ENCODE measurements at places on chromosomes 12 and 14.

GRCh38 chr14:89899917-89900663 lies 54.4 kb downstream of the EFCAB11 start:
- DNase-seq = no peak

DNA sequence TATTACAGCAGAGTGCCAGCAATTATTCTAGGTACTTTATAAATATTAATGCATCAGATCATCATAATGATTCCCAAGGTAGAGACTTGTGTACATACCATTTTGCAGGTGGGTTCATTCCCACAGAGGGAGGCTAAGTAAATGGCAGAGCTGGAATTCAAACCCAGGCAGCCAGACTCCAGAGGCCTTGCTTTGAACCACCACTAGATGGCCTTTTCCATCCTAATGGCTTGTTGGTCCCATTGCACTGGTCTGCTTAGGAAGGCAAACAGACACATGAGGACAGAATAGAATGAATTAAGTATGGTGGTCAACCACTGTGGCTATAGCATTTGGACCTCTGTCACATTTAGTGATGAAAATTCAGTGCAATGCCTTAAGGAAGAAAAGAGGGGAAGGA lies 158.7 kb downstream of the METTL25 start:
- no peak for DNase-seq

DNA sequence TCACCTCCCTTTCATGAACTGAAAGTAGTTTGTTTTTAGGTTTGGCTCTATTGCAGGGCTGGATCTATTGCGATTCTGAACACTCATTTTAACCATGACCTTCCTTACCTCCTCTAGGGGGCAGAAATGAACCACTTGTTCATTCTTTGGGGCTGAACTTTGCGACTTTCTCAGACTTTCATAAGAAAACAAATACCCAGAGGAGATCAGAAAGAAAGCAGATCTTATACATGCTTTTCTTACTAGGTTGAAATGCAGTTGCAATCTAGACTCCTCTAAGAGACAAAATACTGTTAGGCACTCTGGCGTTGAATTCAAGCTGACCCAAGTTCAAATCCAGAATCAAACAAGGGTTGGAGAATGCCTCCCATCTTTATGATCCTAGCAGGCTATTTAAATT lies 32.6 kb upstream of the PLEKHG3 start:
- peak; percentile 52 for DNase-seq

GRCh38 chr12:92299744-92300143 lies 154.1 kb upstream of the BTG1 start:
- DNase-seq = no peak

DNA sequence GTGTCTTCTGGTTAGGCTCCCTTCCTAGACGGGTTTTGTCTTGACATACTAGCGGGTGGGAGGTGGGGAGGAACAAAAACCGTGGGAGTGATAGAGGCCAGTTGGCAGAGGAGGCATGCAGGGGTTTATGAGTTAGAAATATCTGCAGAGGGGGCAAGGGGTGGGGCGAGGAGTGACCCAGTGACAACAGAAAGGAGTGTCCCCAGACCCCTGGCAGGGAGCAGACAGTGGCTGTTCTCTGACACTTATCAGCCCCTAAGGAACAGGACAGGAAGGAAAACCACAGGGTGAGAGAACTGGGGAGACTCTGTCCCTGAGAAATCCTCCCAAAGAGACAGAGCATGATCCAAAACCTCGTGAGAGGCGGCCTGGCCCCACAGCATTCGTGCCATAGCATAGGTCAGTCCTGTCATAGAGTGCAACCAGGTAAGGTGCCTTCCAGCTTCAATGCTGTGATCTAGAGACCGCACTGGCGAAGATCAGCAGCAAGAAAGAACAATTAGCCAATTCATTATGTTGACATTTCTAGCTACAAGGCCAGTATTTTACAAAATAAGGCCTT lies 141.4 kb downstream of the CRADD start:
- no peak for DNase-seq

GRCh38 chr12:31876568-31877424 lies 82.4 kb upstream of the RESF1 start:
- DNase-seq = no peak

- DNase-seq = no peak
Observed at GRCh38 chr12:62933602-62934238, 1.2 kb downstream of the PPM1H start.

DNA sequence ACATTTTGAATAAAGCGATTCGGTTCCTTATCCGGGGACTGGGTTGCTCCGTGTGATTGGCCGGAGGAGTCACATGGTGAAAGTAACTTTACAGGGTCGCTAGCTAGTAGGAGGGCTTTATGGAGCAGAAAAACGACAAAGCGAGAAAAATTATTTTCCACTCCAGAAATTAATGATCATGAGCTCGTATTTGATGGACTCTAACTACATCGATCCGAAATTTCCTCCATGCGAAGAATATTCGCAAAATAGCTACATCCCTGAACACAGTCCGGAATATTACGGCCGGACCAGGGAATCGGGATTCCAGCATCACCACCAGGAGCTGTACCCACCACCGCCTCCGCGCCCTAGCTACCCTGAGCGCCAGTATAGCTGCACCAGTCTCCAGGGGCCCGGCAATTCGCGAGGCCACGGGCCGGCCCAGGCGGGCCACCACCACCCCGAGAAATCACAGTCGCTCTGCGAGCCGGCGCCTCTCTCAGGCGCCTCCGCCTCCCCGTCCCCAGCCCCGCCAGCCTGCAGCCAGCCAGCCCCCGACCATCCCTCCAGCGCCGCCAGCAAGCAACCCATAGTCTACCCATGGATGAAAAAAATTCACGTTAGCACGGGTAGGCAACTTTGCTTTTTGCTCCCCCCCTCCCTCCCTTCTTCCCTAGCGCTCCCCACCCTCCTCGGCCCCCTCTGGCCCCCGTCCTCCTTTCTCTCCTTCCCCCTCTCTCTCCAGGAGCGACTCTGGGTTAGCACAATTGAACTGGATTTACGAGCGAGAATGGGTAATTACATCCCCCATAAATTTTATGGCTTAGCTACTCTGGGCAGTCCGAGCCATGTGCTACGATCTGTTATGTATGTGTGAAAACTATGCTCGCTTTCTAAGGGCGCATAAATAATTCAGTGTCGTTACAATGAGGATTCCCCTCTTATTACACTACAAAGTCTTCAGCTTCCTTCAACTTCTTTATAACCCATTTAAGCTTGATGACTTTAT lies at the start of gene HOXC4:
TSS of gene HOXC4 (plus strand) at position 85 of the 991 bp plus-strand sequence. CDS start at position 173, 88 bp downstream.
- no peak for DNase-seq

DNA sequence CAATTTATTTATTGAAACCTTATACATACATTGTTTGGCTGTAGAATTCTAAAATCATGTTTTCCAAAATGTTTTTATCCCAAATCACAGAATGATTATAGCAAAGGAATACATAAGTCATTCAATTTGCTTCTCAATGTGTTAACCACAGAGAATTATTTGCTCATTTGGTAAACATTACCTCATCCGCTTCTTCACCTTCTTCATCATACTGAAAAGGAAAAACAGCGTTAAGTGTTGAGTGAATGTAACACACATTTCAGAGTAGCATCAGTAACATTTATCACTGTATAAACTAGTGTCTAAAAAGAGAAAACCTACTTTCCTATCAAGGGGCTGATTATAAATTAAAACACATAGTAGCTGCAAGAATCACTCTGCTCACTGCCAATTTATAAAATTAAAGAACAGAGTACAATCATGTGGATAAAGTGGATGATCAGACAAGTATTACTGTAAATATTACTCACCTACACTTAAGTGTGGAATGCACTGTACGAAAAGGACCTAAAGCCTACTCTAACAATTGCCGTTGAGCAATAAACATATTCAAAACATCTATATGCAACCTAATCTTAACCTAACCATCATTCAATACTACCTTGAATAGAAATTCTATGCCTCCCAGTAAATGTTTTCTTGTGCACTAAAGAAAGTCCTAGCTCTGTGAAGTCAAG lies 18.1 kb upstream of the PHLDA1 start:
- no peak for DNase-seq

GRCh38 chr14:106228541-106229158 lies 702.3 kb downstream of the TMEM121 start:
- DNase-seq = no peak

DNA sequence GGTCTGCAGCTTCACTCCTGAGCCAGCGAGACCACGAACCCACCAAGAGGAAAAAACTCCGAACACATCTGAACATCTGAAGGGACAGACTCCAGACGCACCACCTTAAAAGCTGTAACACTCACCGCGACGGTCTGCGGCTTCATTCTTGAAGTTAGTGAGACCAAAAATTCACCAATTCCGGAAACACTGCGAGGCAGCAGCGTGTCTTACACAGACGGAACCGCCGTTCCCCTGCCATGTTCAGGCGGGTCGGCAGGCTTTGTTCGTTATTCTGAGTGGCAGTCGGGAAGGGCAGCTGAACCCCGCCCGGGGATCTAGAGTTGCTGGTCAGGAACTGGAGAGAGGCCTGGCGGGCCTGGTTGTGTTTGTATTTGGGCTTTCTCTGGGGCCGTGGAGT lies 20.3 kb upstream of the LPCAT3 start:
- DNase-seq = no peak

DNA sequence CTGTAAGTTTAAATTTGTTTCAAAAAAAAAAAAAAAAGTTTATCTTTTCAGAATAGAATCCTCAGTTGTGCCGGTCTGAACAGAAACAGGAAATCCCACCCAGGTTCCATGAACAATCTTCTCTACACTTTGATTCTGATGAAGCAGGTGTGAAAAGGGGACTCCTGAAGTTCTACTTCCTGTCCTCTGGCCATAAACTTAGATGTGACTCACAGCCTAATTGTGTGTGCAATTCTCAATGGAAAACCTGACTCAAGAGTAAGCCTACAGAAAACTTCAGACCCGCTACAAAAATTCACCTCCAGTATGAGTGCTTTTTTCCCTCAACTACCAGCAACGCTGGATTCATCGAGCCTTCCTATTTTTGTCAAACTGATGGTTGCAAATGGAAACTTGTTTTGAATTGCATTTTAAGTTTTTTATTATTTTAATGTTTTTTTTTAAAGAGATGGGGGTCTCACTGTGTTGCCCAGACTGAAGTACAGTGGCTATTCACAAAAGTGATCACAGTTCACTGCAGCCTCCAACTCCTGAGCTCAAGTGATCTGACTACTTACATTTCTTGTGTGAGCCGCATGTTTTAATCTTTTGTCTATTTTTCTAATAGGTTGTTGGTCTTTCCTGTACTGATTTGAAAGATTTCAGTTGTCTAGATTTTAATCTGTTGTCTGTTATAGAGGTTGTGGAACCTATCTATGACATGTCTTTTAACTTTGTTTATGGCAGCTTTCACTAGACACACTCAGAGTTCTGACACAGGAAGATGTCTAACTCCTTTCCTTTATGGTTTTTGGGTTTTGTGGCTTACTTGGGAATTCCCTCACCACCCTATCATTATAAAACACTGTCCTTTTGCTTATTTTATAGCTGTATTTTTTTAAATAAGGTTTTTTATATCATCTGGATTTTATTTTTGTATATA lies 37.6 kb downstream of the ATG14 start:
- no peak for DNase-seq

GRCh38 chr12:26851031-26851809 lies 18.2 kb upstream of the ITPR2 start:
- DNase-seq = no peak

DNA sequence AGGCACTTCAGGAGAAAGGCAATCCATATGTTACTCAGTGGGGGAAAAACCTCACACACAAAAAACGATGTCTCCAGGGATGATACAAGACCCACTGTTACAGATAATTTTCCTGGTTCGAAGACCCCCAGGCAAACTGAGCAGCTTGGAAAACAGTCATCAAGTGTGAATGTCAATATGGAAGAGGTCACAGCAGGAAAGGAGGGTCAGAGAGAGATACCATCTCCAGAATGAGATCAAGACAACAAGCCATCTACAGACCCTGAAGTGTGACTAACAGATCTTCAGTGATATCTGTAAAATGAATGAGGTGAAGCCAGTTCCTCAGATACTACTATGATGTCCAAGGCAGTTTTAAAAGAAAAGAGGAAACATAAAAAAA lies 28.6 kb downstream of the GNS start:
- no peak for DNase-seq

GRCh38 chr12:96143392-96143791 lies 50.8 kb upstream of the ELK3 start:
- DNase-seq = no peak

DNA sequence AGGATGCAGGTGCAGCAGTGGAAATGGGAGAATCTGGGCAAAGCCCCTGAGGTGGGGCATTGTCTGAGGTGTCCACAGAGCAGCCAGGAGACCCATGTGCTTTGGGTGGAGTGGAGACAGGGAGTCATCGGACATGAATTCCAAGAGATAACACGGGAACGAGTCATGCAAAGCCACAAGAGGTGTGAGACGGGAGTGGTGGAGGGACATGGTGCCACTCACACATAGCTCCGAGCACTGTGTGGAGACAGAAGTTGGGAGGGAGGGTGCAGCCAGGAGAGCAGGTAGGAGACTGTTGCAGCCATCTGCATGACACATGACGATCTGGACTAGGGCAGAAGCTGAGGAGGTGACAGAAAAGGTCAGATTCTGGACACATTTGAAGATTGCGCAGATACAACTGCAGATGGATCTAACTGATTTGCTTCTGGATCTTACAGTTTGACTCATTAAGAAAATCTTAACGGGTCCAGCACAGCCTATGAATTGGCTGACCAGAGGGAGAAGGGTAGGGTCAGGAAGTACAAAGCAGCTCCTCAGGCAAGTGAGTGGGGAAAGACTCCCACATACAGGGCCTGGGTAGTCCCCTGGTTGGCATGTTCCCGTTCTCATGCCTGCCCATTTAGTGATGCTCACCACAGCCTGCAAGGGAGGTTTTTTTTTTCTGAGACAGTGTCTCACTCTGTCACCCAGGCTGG lies 379.8 kb downstream of the FUT8 start:
- no peak for DNase-seq

- no peak for DNase-seq
Observed at GRCh38 chr12:3961591-3961990, 88.4 kb upstream of the PARP11 start.

GRCh38 chr14:73811164-73811503 lies 40.5 kb upstream of the PTGR2 start:
- no peak for DNase-seq

DNA sequence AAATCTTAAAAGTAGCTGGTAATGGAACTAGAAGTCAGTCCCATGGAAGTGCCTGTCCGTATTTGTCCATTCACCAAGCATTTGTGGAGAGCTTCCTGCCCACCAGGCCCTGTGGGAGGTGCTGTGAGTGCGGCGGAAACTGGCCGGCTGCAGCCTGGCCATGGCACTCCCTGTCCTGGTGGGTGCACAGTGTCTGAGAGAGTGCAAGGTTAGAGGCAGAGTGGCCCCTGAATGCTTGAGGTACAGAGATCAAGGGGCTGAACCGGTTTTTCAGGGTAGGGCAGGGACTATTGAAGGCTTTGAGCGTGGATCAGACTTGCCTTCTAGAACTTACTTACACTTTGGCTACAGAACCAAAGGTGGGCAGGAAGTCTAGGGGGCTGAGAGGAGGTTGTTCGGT lies 92.9 kb downstream of the ESR2 start:
- no peak for DNase-seq

GRCh38 chr14:94066089-94066676 lies 14.8 kb downstream of the DDX24 start:
- no peak for DNase-seq

- DNase-seq = no peak
Observed at GRCh38 chr12:111451649-111452129, 46.0 kb downstream of the SH2B3 start.
